Fibroblast of lung (primary cell): ENCODE measurements at places on chromosomes 16 and 17. TPM values are rescaled to one million over a fixed set of nuclear protein-coding genes. Genes with fewer than 3 reads are reported as not detected.

- DNase-seq, result peak; percentile 96
Observed at GRCh38 chr17:15273141-15273793, 8.1 kb upstream of the PMP22 start.

GRCh38 chr16:89602273-89602951 lies 11.0 kb upstream of the DPEP1 start:
- peak; percentile 80 for DNase-seq

DNA sequence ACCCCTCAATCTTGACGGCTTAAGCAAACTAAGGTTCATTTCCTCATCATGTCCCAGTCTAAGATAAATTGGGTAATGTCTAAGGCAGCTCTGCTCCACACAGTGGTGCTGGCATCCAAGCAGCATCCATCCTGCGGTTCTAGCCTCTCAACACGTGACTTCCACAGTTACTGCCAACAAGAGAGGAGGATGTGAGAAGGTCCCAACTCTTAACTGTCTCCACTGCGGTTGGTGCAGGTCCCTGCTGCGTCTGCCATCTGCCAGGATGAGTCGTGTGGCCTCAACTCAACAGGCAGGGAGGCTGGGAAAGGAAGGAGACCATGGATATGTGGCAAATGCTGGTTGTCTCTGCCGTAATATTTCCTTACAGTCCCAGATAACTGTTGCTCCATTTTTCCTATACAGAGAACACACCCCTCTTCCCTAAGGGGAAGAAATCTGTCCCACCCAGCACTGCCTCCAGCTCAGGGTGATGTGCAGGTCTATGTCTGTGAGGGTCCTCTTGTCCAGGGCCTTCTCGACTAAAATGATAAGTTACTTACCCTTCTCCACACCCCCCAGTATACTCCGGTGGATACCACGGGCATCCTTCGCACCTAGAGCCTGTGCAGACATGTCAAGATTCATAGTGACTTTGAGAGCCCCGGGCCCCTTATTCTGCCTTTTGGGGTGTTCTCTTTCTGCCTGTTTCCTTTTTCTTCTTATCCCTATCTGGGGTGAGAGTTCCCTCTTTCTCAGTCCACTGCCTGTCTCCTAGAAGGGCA lies 64.7 kb downstream of the KCNJ18 start:
- DNase-seq, result no peak

Gene GINS2
- polyA plus RNA-seq, result 5.5 and 18.3 TPM in 2 replicates

Gene WSCD1
- 0.06 and 0.56 TPM in 2 replicates for polyA plus RNA-seq
